GM23248 (cell line): ENCODE measurements at places on chromosomes 12 and 14.

GRCh38 chr14:100025111-100025510 lies 40.1 kb upstream of the EVL start:
- no peaks in the 10 kb centered on the region for H3K27me3 ChIP-seq
- no peak overlapping the region for H3K27ac ChIP-seq
- peaks cover 46% of the 10 kb centered on the region for H3K4me1 ChIP-seq
- no peak overlapping the region for H3K4me3 ChIP-seq
- DNase-seq, result peak; percentile 69

DNA sequence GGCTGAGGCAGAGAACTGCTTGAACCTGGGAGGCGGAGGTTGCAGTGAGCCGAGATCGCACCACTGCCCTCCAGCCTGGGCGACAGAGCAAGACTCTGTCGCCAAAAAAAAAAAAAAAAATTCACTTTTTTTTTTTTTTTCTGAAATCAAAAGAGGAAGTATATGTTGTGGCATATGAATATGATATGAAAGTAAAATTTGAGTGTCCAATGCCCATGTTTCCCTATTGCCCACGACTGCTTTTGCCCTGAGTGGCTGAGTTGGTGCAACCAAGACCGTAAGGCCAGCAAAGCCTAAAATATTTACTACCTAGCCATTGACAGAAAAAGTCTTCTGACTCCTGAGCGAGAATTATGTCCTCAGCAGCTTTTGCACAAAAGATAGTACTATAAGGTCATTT lies 101.7 kb upstream of the PARP11 start:
- no peaks in the 10 kb centered on the region for H3K27me3 ChIP-seq
- H3K27ac ChIP-seq, result no peak overlapping the region
- no peak overlapping the region for H3K4me3 ChIP-seq

DNA sequence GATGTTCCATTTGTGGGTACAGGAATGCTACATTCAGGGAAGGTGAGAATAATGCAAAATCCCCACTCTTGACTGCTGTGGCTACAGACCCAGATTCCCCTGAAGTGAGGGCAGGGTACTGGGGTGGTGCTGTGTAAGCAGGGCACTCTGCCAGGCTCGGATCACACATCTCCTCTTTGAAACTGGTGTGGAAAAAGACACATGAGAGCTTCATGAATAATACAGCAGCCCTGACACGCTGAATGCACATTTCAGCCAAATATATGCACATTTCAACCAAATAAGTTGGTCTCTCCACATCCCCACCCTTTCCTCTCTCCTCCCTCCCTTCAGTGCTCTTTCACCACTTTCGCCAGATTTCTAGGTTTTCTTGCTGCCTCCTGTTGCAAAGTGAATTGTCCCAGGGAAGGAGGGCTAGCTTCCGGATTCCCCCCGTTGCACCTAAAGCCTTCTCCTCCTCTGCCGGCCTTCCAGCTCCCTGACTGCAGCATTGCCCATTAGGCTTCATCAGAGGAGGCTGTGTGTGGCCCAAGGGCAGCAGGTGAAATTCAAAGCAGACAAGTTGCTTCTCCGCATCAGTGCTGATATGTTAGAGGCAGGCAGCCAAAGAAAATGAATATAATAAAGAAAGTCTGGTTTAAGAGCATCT lies 118.2 kb upstream of the TMCC3 start:
- DNase-seq, result no peak
- H3K4me3 ChIP-seq, result no peak overlapping the region
- peaks cover 11% of the 10 kb centered on the region; the same call in 1 of the 2 replicates for H3K4me1 ChIP-seq
- H3K36me3 ChIP-seq, result no peaks in the 10 kb centered on the region
- peaks cover 45% of the 10 kb centered on the region for H3K27me3 ChIP-seq
- no peak overlapping the region for H3K27ac ChIP-seq

DNA sequence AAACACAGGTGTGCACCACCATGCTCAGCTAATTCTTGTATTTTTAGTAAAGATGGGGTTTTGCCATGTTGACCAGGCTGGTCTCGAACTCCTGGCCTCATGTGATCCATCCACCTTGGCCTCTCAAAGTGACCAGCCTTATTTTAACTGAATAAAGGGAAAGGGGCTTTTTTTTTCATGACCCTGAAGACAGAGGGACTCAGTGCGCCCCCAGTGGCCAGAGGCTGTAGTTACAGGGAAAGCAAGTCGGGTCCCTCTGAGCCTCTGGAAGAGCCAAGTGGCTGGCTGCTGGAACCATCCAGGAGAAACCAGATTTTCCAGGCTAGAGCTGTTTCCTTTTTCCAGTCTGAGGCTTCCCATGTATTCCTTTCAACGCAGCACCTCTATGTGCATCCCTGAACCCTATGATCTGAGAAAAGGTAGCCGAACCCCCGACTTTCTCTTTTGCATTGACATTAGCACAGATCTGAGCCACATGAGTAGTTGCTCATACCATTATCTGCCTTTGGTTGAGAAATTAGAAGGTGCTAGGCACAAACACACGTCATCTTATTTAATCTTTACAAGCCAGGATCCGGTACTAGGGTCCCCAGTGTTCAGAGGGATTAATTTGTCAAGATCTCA lies 342.7 kb downstream of the CACNA1C start:
- H3K4me3 ChIP-seq, result no peak overlapping the region
- H3K4me1 ChIP-seq, result peaks cover 26% of the 10 kb centered on the region
- no peak overlapping the region for H3K27ac ChIP-seq
- no peaks in the 10 kb centered on the region for H3K27me3 ChIP-seq
- no peaks in the 10 kb centered on the region for H3K36me3 ChIP-seq

GRCh38 chr14:100011628-100012325 lies 53.4 kb upstream of the EVL start:
- H3K27ac ChIP-seq, result no peak overlapping the region
- peaks cover 11% of the 10 kb centered on the region for H3K4me1 ChIP-seq
- H3K27me3 ChIP-seq, result no peaks in the 10 kb centered on the region
- no peak overlapping the region for H3K4me3 ChIP-seq
- H3K36me3 ChIP-seq, result no peaks in the 10 kb centered on the region

DNA sequence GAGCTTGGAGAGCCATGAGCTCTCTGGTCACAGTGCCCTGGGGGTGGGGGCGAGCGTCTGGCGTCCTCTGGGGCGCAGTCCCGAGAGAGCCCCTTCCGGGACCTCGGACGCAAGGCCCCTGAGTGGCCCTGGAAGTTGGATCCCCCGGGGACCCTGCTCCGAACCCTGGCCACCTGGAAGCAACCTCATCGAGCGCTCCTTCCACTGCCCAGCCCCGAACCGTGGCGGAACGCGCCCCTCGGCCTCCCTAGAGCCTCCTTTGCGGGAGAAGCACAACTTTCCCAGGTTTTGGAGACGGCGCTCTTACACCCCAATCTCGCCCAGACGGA lies 1.2 kb downstream of the NOS1 start:
- H3K27ac ChIP-seq, result no peak overlapping the region
- peaks cover 49% of the 10 kb centered on the region for H3K27me3 ChIP-seq
- DNase-seq, result no peak
- H3K36me3 ChIP-seq, result no peaks in the 10 kb centered on the region
- H3K4me1 ChIP-seq, result no peaks in the 10 kb centered on the region
- no peak overlapping the region for H3K4me3 ChIP-seq

- H3K36me3 ChIP-seq, result no peaks in the 10 kb centered on the region
- DNase-seq, result peak; percentile 68
- peaks cover 13% of the 10 kb centered on the region for H3K4me1 ChIP-seq
- H3K27ac ChIP-seq, result no peak overlapping the region
- no peaks in the 10 kb centered on the region for H3K27me3 ChIP-seq
Measured at GRCh38 chr12:124036657-124037109, 63.7 kb downstream of the ZNF664 start.
